Upper lobe of left lung (tissue), 6 donors: ENCODE measurements at places on chromosomes 1 and 21. TPM values are rescaled to one million over a fixed set of nuclear protein-coding genes. Genes with fewer than 3 reads are reported as not detected.
A peak's percentile ranks its signal among the peaks of the same experiment; 100 is the strongest.

CHRM3 gene
- total RNA-seq = 3.8 TPM

SLC30A2 gene
- not detected for total RNA-seq

- no peak overlapping the region for H3K27ac ChIP-seq
- DNase-seq = no peak
- no peaks in the 10 kb centered on the region for H3K36me3 ChIP-seq
- no peak overlapping the region for H3K4me3 ChIP-seq
- peaks cover 8% of the 10 kb centered on the region for H3K4me1 ChIP-seq
Measured at GRCh38 chr1:200775850-200776249, 37.2 kb downstream of the CAMSAP2 start.

GRCh38 chr1:202007805-202008489 lies 2.4 kb upstream of the ELF3 start:
- no peaks in the 10 kb centered on the region for H3K4me1 ChIP-seq
- no peak for DNase-seq
- peaks cover 26% of the 10 kb centered on the region for H3K36me3 ChIP-seq
- peak overlapping the region; percentile 84 for H3K27ac ChIP-seq
- peak overlapping the region; percentile 20 for H3K4me3 ChIP-seq
- H3K27me3 ChIP-seq = no peaks in the 10 kb centered on the region

- no peaks in the 10 kb centered on the region for H3K27me3 ChIP-seq
- H3K36me3 ChIP-seq = no peaks in the 10 kb centered on the region
- H3K4me3 ChIP-seq = no peak overlapping the region
- no peak overlapping the region for H3K27ac ChIP-seq
- no peak for DNase-seq
Measured at GRCh38 chr21:31260790-31261189, 83.3 kb downstream of the TIAM1 start.

C1QC gene
- 188 TPM for total RNA-seq

DNA sequence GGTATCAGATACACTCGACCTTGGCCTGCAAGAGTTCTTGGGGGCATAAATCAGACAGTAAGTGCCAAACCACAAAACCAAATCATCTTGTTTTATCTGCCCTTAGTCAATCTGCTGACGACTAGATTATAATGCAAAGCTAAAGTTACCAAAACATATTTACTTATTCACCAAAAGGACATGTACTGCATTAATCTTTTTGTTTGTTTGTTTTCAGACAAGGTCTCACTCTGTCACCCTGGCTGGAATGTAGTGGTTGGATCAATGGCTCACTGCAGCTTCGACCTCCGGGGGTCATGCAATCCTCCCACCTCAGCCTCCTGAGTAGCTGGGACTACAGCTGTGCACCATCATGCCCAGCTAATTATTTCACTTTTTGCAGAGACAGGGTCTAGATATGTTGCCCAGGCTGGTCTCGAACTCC lies 114.7 kb downstream of the APP start:
- H3K27me3 ChIP-seq = no peaks in the 10 kb centered on the region
- H3K4me3 ChIP-seq = no peak overlapping the region
- no peak for DNase-seq
- no peaks in the 10 kb centered on the region for H3K36me3 ChIP-seq

GRCh38 chr1:38241594-38242334 lies 195.2 kb upstream of the POU3F1 start:
- no peaks in the 10 kb centered on the region for H3K4me1 ChIP-seq
- DNase-seq = no peak
- no peak overlapping the region for H3K27ac ChIP-seq
- no peak overlapping the region for H3K4me3 ChIP-seq
- H3K27me3 ChIP-seq = no peaks in the 10 kb centered on the region
- H3K36me3 ChIP-seq = no peaks in the 10 kb centered on the region

DNA sequence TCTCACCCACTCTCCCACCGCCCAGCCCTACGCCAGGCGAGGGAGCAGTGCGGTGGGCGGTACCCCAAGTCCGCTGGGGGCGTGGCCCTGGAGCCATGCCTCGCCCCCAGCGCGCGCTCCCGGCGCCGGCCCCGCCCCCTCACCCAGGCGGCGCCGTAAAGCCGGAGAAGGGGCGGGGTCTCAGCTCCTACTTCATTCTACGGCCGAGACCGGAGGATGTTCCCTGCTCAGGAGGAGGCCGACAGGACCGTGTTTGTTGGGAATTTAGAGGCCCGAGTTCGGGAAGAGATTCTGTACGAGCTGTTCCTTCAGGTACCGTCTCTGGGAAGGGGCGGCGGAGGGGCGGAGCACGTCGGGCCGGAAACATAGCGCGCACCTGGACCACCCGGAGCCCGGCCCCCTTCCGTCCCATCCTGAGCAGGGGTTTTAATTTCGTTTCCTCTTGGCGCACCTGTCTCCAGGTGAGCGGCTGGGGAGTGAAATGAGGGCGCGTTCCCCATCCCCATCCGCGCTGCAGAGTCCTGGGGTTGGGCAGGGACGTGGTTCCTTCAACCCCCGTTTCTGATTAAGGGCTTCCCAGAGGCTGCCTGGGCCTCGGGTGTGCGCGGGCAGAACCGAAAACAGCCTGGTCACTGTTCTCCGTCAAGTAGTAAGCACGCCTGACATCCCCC lies at the start of gene RBM11:
TSS of gene RBM11 (plus strand) at position 187 of the 671 bp plus-strand sequence. CDS start at position 217, 30 bp downstream.
- no peaks in the 10 kb centered on the region for H3K4me1 ChIP-seq
- DNase-seq = peak; percentile 87
- H3K27me3 ChIP-seq = no peaks in the 10 kb centered on the region
- H3K36me3 ChIP-seq = no peaks in the 10 kb centered on the region

TIAM1 gene
- 19.1 TPM for total RNA-seq

GRCh38 chr1:91513160-91513559 lies 12.5 kb downstream of the CDC7 start:
- DNase-seq = no peak
- no peaks in the 10 kb centered on the region for H3K27me3 ChIP-seq
- no peak overlapping the region for H3K27ac ChIP-seq
- no peaks in the 10 kb centered on the region for H3K36me3 ChIP-seq
- H3K4me3 ChIP-seq = no peak overlapping the region

- no peak overlapping the region for H3K4me3 ChIP-seq
- H3K27me3 ChIP-seq = no peaks in the 10 kb centered on the region
- H3K4me1 ChIP-seq = peaks cover 37% of the 10 kb centered on the region
- peaks cover 3% of the 10 kb centered on the region for H3K36me3 ChIP-seq
- DNase-seq = no peak
Measured at GRCh38 chr1:9890224-9890731, 19.8 kb downstream of the CTNNBIP1 start.

GRCh38 chr1:62407398-62408009 lies 29.3 kb upstream of the USP1 start:
- no peaks in the 10 kb centered on the region for H3K36me3 ChIP-seq
- H3K27ac ChIP-seq = no peak overlapping the region
- no peaks in the 10 kb centered on the region for H3K4me1 ChIP-seq
- H3K27me3 ChIP-seq = no peaks in the 10 kb centered on the region

CFAP57 gene
- total RNA-seq = 0.37 TPM

GRCh38 chr1:59279645-59280044 lies 17.2 kb upstream of the FGGY start:
- H3K4me3 ChIP-seq = no peak overlapping the region
- DNase-seq = no peak
- H3K4me1 ChIP-seq = no peaks in the 10 kb centered on the region
- no peak overlapping the region for H3K27ac ChIP-seq

DNA sequence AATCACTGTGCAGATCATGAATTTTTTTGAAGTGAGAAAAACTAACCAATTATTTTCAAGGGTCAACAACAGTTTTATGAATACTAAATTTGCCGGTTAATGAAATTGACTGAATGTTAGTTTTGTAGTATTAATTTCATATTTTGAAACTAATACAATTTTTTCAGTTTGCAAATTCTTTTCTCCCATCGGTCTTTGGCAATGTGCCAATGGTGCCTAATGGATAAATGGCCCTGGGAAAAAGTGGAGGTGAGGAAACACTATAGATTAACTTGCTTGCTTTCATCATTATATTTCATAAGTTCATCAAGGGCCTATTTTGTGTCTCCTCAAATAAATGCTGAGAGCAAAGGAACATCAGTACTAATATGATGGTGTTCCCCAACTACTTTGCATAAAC lies 4.1 kb downstream of the C1orf141 start:
- no peak overlapping the region for H3K4me3 ChIP-seq
- H3K4me1 ChIP-seq = peaks cover 4% of the 10 kb centered on the region
- H3K27ac ChIP-seq = no peak overlapping the region
- no peak for DNase-seq
- no peaks in the 10 kb centered on the region for H3K27me3 ChIP-seq
